CD4-positive, alpha-beta T cell treated with Interleukin-15 for 1 hour (primary cell): ENCODE measurements at places on chromosomes 11 and 22.

DNA sequence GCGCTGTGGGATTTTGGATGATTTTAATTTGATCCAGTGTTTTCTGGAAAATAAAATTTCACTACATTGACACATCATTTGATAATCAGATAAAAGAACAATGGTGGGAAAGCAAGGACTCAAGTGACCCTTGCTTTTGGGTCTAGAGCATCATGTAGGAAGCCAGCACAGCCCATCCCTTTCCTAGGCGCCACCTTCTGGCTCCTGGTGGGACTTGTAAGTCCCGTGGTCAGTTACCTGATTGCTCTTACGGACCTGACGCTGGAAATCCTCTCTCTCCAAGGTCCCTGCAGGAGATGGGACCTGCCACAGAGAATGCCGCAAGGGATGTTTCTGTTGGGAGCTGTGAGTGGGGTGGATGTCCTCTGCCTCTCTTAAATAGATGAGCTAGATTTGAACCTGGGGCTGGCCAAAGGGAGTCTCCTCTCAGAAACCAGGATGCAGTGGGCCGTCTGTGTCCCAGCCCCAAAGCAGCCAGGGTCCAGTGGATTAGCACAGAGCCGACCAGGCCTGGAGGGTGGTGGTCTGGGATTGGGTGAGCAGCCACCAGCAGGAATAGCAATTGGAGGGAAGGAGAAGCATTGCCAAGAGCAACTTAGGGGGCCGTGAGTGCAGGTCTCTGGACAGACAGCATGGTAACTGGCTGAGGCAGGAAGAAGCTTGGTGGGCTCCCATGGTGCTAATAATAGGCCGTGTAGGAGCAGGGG, 21.7 kb downstream of the TIMP3 start:
- DNase-seq: no peak

DNA sequence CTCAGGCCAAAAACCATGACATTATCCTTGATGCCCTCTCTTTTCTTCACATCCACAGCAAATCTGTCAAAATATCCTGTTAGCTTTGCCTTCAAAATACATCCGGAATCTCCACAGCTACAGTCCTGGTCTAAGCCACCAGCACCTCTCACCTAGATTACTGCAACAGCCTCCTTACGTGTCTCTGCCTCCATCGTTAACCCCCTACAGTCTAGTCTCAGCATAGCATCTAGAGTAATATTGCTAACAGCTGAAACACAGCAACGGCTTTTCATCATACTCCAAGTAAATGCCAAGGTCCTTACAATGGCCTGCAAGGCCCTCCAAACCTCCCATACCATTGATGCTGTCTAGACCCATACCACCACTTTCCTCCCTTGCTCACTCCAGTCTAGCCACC, 4.4 kb downstream of the TSG101 start:
- no peak for DNase-seq

DNA sequence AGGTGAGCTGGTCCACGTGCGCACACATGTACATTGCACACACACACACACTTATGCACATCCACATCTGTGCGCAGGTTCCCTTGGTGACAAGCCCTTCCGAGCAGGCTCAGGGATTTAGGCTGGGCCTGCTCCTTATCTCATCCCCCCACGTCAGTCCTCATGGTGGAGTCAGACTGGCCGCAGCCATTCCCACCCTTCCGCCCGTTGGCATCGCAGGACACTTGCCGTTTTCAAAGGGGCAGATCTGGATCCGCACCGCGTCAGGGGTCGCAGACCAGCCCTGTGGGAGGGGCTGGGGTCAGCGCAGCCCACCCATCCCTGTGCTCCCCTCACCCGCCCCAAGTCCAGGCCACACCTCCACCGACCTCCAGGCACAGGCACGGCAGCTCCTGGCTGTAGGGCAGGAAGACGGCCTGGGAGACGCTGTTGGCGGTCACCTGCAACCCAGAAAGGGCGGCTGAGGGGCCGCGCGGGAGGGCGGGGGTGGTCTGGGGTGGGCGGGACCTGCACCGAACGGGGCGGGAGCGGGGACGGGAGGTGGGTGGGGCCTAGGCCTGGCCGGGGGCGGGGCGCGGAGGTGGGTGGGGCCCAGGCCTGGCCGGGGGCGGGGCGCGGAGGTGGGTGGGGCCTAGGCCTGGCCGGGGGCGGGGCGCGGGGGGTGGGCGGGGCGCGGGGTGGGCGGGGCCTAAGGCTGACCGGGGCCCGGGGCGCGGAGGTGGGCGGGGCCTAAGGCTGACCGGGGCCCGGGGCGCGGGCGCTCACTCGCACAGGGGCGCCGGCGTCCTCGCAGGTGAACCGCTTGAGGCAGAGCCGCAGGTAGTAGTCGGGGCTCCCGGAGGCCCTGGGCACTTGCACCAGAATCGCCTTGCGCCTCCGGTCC, 13.3 kb downstream of the IL17REL start:
- DNase-seq: no peak

DNA sequence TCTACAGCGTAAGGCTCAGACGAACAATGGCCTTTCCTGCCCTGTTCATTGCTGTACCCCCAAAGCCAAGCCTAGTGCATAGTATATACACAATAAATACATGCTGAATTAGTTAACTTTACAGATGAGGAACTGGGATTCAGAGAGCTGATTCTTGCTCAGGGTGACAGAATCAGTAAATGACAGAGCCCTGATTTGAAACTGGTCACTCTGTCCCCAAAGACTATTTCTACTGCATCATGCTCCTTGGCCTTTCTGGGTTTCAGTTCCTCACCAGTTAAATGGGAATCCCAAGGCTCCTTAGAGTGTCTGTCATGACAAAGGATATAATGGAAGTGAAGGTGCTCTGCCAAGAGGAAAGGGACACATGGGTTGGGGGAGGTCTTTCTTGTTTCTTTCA, 50.5 kb upstream of the TSKU start:
- DNase-seq: no peak

- DNase-seq: no peak
Measured at GRCh38 chr22:46464701-46465344, 72.6 kb downstream of the CELSR1 start.

GRCh38 chr11:90241414-90241813, 18.6 kb upstream of the CHORDC1 start:
- DNase-seq: no peak

DNA sequence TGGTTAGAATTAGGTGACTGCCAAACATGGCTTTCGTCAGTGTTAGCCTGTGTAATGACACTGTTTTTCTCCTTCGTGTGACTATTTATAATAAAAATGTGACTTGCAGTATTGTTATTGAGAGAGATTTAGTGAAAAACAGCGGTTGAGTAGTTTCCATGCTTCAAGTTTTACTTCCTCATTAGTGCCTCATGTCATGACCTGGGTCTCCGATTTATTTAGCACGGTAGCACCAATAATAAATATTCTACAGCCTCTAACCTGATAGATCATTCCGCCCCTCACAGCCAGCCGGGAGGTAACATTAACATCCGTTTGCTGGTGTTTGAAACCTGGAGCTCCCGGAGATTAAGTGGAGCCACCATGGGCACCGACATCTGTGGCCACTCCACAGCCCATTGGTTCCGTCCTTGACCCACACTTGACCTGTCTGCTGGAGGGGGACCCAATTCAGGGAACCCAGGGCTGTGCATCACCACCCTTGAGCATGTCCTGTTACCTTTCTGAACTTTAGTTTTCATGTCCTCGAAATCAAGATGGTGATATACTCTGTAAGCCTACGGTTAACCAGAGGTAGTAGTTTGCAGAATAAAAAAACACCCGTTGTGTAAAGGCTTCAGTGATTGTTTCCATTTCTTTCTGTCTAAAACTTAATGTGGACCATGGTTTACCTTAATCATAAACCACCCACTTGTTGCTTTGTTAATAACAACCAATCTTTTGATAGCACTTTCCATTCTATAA, 104.1 kb downstream of the ATXN10 start:
- DNase-seq: no peak

DNA sequence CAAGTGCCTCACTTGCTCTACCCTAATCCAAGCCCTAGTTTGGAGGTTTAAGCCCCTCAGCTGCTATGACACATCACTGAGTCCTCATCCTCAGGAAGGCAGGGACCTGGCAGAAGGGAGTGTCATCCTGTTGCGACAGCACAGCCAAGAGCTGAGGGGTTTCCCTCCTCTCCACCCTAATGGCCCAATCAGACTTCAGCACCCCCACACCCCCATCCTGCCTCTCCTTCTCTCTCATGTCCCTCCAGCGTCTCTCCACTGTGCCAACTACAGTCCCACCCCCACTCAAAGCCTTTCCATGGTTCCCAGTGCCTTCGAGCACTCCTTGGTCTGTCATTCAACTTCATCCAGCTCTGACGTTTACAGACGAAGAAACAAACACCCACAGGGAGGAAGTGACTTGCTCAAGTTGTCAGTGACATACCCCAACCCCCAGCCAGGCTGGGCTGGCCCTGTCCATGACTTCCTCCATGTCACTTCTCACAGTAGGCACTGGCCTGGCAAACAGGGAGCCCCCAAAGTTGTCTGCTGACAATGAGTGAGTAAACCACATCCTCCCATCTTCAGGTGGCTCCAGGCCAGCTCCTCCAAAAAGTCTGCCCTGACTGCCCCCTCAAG, 15.6 kb downstream of the ARAP1 start:
- peak; percentile 90 for DNase-seq

GRCh38 chr11:78855116-78855515, 280.5 kb upstream of the NARS2 start:
- no peak for DNase-seq

DNA sequence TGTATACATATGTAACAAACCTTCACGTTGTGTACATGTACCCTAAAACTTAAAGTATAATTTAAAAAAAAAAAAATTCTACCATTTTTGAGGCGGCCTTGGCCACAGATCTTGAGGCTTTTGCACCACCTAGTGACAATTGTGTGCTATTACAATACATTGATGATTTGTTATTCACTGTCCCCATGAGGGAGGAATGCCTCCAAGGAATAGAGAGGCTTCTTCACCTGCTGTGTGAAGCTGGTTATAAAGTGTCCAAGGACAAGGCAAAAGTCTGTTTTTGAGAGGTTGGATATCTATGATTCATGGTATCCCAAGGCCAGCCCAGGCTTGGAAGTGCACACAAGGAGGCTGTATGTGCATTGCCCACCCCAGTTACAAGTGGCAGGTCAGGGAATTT, 30.7 kb downstream of the SLC22A25 start:
- DNase-seq: no peak

DNA sequence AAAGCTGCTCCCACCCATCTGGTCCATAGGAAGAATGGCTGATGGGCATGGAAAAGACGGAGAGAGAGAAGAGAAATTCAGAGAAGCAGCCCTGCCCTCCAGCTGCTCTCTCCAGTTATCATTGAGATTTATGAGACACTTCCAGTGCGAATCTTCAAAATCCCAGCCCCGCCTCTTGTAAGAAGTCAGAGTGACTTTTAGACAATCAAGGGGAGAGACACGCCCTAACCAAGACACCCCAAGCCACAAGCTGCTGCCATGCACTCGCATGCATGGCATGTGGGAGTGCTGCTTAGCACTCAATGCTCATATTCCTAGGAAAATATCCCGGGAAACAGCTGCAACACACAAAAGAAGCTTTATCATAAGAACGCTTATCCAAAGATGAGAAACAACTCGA, 110.6 kb upstream of the BID start:
- no peak for DNase-seq

- DNase-seq: no peak
Measured at GRCh38 chr11:130782361-130783222, 133.7 kb downstream of the SNX19 start.

- no peak for DNase-seq
Measured at GRCh38 chr22:42990131-42990838, 24.7 kb downstream of the PACSIN2 start.

GRCh38 chr22:47092896-47093311, 330.5 kb downstream of the TBC1D22A start:
- no peak for DNase-seq

GRCh38 chr22:33303099-33303498, 244.9 kb upstream of the SYN3 start:
- no peak for DNase-seq

GRCh38 chr11:33187998-33188722, 26.9 kb upstream of the CSTF3 start:
- DNase-seq: no peak

DNA sequence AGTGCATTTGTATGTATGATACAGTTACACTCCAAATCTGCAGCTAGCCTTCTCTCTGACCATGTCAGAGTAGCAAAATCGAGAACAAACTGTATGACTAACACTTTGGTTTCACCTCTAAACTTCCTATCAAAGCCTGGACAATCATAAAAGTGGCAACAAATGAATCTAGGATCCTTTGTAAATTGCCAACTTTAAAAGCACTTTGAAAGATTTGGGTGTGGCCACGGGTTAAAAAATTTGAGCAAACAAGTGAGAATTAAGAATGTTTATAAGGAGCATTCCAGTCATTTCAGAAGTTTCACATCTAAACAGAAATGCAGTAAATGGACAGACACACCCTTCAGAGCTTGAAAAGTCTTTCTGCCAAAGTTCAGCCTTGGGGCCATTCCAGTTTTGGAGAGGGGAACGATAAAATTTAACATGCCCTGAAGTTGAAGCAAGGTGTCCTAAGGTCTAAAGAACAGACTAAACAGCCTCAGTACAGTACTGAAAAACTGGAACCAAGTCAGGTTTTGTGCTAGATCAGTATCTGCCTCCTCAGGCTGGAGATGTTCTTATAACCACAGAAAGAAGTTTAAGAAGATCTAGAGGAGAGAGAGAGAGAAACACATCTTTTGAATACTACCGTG, 181.9 kb upstream of the BDNF start:
- no peak for DNase-seq

- DNase-seq: no peak
Measured at GRCh38 chr22:22487059-22487458, 21.5 kb downstream of the ZNF280B start.

- DNase-seq: no peak
Measured at GRCh38 chr11:111386611-111387150, 7.6 kb upstream of the POU2AF1 start.

GRCh38 chr11:75689863-75690609, 21.2 kb upstream of the MAP6 start:
- no peak for DNase-seq

GRCh38 chr11:117248341-117248740, 15.9 kb downstream of the RNF214 start:
- DNase-seq: no peak

DNA sequence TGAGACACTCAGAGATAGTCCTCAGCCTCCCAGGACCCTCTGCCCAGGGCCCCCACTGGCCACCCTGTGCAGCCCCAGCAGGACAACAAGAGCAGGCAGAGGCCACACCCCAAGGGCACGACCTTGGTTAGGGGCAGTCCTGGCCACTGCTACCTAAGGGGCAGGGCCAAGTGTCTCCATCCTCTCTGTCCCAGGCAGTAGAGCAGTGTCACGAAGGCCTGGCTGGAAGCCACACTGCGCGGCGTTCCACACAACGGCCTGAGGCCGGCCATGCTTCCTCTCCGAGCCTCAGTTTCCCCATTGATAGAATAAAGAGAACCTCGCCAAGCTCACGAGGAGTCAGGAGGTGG, 1074.3 kb downstream of the BRD1 start:
- no peak for DNase-seq

DNA sequence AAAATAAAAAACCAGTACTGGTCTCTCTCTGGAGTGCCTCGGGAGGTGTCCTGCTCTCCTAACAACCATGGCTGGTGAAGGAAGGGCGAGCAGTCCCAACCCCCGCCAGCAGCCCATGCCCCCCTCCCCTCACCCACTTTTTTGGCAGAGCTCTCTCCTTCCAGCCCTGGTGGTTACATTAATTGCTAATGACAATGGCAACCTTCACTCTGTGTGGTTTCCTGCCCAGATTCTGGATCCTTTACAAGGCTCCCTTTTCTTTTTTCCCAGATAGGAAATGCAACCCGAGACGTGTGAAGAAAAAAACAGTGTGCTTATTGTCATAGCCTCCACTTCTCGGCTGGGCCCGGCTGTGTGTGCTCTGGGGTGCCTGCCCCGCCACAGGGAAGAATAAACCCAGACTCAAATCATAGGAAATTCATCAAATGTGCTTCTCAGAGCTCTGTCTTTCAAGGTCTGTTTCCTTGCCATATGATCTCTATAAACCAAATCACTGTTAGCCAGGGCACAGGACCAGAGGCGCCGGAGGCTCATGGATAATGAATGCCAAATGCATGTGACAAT, 513.0 kb downstream of the SOX6 start:
- DNase-seq: no peak
